NCI-H1436 (cell line): ENCODE measurements at places on chromosomes 16 and 17.

GRCh38 chr17:51479303-51479702 is 219.0 kb downstream of the UTP18 start:
- DNase-seq: no peak

DNA sequence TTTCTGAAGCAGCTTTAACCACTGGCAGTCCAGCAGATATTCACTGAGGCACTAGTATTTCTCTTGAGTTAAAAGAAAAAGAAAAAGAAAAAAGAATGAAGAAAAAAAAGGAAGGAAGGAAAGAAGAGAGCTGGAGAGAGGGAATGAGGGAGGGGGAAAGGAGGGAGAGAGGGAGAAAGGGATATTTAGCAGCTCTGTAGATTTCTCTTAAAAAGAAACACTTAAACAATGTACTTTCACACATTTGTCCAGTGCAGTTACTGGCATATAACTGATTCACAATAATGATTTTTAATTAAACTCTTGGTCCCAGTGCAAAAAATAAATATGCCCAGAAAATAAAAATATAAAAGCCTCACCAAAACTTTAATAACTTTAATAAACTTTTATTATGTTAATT is 386.4 kb downstream of the KCNJ2 start:
- no peak for DNase-seq

GRCh38 chr16:88578446-88579313 is 8.5 kb downstream of the ZC3H18 start:
- no peak for DNase-seq

- DNase-seq: no peak
Observed at GRCh38 chr17:69551212-69552010, 136.9 kb downstream of the MAP2K6 start.

GRCh38 chr17:80274331-80274730 is 13.7 kb downstream of the RNF213 start:
- no peak for DNase-seq
